ENCODE measurements at places on chromosomes 3 and 15.

DNA sequence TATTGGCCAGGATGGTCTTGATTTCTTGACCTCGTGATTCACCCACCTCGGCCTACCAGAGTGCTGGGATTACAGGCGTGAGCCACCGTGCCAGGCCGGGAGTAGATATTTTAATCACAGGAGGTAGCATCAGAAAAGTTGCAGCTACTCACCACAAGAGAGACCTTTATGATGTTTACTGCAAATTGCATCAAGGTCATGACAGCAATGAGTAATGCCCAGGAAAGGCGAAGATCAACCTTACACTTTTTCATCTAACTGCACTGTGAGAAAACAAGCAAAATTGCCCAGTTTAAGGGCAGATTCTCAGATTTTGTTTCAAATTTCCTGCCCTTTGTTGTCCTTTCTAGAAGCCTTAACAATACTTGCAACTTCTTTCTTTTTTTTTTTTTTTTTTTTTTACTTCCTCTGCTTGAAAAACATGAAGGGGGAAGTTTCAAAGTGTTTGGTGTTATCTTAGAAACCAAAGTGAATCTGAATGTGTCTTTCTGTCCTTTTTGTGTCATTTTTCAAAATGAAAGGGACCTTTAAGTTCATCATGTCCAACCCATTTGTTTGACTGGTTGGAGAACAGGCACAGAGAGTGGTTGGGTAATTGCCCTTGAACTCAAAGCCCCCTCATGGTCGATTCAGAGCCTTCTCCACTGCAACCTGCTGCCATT is 25.0 kb downstream of the TGFBR2 start:
- DNase-seq = no peak

- peak; percentile 49 for DNase-seq
Observed at GRCh38 chr15:76282465-76282864, 28.8 kb downstream of the ETFA start.

DNA sequence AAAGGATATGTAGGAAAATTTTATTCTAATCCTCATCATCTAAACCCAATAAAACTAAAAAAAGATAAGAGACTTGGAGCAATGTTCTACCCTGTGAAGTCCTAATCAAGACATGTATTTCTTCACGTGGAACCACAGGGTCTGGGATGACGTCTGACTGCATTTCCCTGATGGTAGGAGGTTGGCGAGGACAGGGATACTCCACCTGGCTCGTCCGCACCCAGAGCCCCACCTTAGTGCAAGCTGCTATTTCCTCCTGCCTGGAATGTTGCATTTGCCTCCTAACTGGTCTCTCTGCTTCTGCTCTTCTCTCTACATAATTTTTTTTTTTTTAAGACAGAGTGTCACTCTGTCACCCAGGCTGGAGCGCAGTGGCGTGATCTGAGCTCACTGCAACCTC is 57.7 kb upstream of the RASGRP1 start:
- no peak for DNase-seq

GRCh38 chr3:193742628-193743027 is 149.6 kb downstream of the OPA1 start:
- DNase-seq = no peak

All from common myeloid progenitor, CD34-positive (primary cell).